ENCODE measurements at places on chromosomes 16 and 17. TPM values are rescaled to one million over a fixed set of nuclear protein-coding genes. Genes with fewer than 3 reads are reported as not detected.

DNA sequence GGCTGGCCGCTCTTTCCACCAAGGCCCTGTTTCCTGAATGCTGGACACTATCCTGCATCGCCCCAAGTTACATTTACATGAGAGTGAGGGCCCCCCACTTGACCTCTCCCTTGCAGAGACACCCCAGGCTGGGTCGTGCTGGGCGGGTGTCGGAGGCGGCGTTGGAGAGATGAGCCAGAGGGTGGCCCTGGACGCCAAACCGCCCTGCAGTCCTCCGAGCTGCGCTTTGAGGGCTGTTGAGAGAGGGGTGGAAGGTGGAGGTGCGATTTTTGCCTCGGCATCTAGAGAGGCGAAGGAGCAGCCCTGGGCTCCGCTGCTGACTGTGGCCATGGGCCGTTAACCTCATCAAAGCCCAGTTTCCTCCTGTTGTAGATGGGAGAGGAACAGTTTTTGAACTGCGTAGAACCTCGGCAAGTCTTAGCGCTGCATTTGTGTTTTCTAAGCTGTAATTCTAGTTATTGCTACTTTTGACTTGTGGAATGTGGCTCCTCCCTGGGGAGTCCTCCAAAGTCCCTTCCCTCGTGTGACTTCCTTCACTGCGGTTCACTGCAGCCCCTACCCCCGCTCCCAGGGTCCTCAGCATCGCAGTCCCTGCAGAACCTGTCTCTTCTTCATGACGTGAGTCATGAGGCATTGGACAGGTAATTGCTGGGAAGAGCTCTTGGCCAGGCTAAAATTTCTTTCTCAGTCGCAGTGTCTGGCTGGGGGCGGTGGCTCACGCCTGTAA is 986 bp upstream of the ELOB start:
- peak; percentile 62 for DNase-seq

- no peak for DNase-seq
Observed at GRCh38 chr17:78977997-78978973, 1.4 kb downstream of the LGALS3BP start.

- peak; percentile 88 for DNase-seq
Observed at GRCh38 chr17:1487939-1488825, 4.3 kb downstream of the MYO1C start.

GRCh38 chr17:6857336-6857735 is 25.8 kb upstream of the TEKT1 start:
- no peak for DNase-seq

DNA sequence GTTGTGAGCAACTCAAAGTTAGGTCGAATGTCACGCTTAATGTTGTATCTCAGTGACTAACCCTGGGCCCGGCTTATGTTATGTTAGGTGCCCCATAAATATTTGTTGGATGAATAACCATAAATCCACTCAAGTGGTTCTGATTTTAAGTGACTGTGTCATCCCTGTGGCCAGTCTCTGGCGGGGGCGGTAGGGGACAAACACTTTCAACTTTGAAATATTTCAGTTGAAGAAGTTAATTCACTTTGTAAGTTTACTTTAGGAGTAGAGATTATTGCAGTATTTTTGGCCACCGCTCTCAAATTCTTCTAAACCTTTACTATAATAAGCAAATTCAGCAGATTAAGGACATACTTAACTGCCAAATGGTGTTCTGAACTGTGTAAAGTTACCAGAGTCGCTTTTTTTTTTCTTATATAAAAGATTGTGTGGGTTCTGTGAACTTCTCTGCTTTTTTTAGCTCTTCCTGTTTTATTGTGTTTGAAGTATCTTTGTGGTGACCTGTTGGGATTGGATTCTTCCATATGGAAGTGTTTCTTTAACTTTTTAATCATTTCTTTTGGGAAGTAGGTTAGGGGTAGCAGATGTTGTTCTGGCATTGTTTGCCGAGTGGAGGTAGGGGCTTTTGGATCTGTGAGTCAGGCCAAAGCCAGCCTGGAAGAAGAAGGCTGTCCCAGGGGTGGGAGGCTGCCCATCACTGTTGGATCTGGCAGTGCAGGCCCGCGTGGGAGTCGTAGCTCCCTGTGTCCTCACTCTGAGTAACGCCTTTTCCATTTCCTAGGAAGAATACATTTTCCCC is 61.4 kb upstream of the TBX2 start:
- no peak for DNase-seq

GRCh38 chr17:948284-948852 is 31.2 kb downstream of the NXN start:
- no peak for DNase-seq

GRCh38 chr16:83899272-83899897 is 470 bp downstream of the MLYCD start:
- peak; percentile 65 for DNase-seq

GRCh38 chr16:52022177-52022576 is 524.8 kb downstream of the TOX3 start:
- no peak for DNase-seq

- DNase-seq = no peak
Observed at GRCh38 chr16:70696952-70697593, 11.2 kb upstream of the MTSS2 start.

GRCh38 chr17:44561237-44561623 is 3.9 kb downstream of the FZD2 start:
- no peak for DNase-seq

- DNase-seq = no peak
Observed at GRCh38 chr17:31444026-31444425, 52.6 kb downstream of the RAB11FIP4 start.

DNA sequence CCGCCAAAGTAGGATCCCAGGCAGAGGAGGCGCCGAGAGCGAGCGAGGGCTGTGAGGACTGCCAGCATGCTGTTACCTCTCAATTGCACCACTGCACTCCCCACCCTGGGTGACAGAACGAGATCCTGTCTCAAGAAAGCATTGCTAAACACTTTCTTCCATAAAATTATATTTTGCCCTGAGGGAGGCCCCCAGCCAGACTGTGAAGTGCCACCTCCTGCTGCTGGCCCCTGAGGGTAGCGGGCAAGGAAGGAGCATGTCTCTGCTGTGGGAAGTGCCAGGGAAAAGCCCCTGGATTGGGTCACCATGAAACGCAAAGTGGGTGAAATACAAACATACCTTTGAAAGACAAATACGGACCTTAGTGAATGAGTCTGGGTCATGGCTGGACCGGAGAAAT is 78.0 kb upstream of the AMZ2 start:
- DNase-seq = no peak

GRCh38 chr16:1884155-1884760 is 12.3 kb upstream of the MEIOB start:
- no peak for DNase-seq

- no peak for DNase-seq
Observed at GRCh38 chr16:25633549-25633948, 58.2 kb upstream of the HS3ST4 start.

GRCh38 chr16:73891129-73891542 is 405.5 kb upstream of the PSMD7 start:
- peak; percentile 2 for DNase-seq

DNA sequence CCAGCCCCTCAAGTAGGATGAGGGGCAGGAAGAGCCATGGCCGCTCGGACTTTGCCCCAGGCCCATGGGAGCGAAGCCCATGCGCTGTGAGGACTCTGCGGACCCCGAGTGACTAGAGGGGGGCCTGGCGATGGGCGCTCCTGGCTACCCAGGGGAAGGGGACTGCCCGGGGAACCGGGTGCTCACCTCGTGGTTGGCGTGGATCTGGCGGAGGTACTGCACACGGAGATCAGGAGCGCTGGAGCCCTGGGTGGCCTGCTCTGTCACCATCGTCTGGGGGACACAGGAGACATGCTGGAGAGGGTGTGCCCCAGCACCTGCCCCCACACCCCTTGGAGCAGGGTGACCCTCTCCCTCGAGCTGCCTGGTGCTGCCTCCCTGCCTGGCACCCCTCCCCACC is 11.0 kb downstream of the FAAP100 start:
- no peak for DNase-seq

GRCh38 chr16:17278988-17279387 is 191.8 kb downstream of the XYLT1 start:
- DNase-seq = no peak

- peak; percentile 87 for DNase-seq
Observed at GRCh38 chr17:68497885-68498319, 14.3 kb upstream of the PRKAR1A start.

DNA sequence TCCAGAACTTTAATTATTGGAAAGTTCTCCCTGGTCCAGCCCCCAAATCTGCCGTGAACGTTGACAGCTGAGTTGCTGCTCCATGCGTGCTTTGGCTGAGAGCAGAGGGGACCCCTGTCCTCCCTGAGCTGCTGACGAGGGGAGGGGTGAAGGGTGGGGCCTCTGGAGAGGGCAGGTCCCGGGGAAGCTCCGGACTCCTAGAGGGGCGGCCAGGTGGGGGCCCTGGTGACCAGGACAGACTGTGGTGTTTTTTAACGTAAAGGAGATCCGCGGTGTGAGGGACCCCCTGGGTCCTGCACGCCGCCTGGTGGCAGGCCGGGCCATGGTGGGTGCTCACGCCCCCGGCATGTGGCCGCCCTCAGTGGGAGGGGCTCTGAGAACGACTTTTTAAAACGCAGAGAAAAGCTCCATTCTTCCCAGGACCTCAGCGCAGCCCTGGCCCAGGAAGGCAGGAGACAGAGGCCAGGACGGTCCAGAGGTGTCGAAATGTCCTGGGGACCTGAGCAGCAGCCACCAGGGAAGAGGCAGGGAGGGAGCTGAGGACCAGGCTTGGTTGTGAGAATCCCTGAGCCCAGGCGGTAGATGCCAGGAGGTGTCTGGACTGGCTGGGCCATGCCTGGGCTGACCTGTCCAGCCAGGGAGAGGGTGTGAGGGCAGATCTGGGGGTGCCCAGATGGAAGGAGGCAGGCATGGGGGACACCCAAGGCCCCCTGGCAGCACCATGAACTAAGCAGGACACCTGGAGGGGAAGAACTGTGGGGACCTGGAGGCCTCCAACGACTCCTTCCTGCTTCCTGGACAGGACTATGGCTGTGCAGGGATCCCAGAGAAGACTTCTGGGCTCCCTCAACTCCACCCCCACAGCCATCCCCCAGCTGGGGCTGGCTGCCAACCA is at the start of gene MC1R:
TSS of gene MC1R (plus strand) at position 410 of the 895 bp plus-strand sequence. CDS start at position 807, 397 bp downstream.
- DNase-seq = peak; percentile 60

DNA sequence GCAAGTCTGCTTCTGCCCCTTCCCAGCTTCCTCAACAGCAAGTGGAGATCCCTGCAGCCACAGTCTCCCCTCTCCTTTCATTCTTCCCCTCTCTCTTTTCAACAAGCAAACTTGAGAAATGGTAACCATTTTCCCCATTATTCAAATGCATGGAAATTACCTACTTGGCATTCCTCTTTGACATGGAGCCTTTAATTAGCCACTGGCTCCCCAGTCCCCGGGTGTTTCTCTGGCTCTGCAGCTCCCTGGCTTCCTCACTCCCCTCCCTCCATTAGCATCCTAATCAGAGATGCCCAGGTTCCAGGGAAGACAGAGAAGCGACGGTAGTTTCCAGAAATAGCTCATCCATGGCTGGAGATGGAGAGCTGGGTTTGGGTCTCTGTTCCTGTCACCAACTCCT is 116.0 kb downstream of the CCT6B start:
- no peak for DNase-seq

DNA sequence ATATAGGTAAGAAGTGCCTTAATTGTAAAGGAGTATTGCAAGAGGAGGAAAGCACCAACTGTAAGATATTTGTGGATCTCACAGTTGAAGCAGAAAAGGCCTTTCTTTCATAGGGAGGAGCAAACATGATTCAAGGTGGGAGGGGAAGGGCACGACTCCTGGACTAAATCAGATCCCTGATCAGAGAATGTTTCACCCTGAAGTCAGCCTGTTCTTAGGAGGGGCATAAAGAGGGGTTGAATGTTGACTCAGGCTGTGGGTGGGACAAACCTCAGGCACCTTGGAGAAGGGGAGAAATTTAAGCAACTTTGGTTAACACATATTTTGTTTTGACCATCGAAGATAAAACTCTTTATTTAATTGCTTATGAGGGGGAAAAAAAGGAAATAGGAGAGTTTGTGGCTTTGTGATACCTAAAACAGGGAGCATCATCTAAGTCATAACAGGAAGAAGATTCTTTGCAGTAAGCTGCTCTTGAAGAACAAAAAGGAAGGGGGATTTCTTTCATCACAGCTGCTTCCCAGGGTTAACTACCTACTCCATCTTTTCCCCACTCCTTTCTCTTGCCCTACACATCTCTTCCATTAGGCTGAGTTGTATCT is 158.6 kb upstream of the ZNF267 start:
- DNase-seq = peak; percentile 40

- no peak for DNase-seq
Observed at GRCh38 chr16:49112754-49113153, 168.9 kb downstream of the CBLN1 start.

GRCh38 chr17:80704894-80705293 is 160.3 kb downstream of the RPTOR start:
- no peak for DNase-seq

DNA sequence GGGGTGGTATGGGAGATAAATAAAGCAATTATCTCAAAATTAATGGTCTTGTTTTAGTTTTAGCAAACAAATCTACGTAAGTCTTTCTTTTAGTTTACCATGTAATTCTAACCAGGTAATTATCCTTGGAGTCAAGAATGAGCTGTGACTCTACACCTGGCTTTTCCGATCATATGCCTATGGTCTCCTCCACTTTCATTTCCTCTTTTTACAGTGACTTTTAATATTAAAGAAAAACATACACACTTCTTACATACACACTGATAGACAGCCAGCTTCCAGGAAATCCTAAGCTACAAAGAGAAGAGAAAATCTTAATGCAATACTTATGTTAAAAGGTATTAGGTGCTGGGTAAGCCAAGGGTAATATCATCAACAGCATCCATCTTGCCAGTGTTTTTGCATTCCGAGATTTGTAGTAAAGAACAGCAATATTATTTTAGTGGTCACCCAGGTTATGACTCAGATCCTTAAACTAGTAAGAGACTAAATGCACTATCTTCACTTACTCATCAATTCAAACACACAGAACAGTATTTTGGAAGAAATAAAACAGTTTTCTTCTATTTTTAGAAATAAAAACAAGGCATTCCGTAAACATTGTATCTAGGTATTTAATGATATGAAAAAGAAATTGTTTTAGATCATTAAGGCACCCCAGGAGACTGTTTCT is 4.4 kb upstream of the IRX5 start:
- no peak for DNase-seq

DNA sequence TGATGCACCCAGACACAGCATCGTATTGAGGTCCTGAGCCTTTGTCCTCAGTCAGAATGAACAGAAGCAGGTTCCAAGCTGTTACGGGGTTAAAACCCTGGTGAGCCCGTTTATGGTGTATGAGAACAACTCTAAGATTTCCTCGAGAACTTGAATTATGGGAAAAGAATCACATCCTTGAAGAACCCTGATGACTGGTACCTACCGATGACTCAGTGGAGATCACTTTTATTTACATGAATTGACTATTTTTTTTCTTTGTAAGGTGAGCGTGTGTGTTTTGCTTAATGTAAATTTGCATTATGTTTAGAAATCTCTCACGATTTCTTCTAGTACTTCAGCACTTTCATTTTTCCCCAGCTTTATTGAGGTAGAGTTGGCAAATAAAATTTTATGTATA is 3.3 kb upstream of the KRTAP4-4 start:
- DNase-seq = no peak

- no peak for DNase-seq
Observed at GRCh38 chr16:89090182-89090630, 3.4 kb upstream of the ACSF3 start.

CES3 gene
- 0.25 TPM for polyA plus RNA-seq

FOXL1 gene
- not detected for polyA plus RNA-seq

CRYBA1 gene
- polyA plus RNA-seq = not detected

TP53TG3F gene
- polyA plus RNA-seq = not detected

ALDH3A2 gene
- polyA plus RNA-seq = 7.5 TPM

GPR179 gene
- polyA plus RNA-seq = 0.01 TPM

TMC7 gene
- not detected for polyA plus RNA-seq

CALCOCO2 gene
- polyA plus RNA-seq = 49.6 TPM

KRTAP3-2 gene
- polyA plus RNA-seq = not detected
